ENCODE measurements at places on chromosomes 1 and 21.

DNA sequence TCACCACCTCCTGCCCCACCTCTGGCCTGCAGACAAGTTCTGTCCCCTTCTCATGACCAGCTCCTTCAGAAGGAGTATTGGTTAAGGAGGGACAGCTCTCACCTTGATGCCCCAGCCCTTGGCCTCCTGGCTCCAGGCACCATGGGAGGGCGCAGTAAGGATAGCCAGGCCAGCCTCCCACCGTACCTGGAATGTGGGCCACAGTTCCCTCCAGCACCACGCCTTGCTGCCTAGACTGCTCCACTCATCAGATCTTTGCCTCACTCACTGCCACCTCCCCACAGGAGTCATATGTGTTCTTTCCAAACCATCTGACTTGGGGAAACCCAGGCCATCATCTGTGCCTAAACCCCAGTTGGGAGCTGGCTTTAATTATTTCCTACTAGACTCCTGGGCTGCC lies 97.0 kb downstream of the CCDC185 start:
- DNase-seq = no peak

GRCh38 chr1:1941868-1942752 lies 23.0 kb upstream of the TMEM52 start:
- DNase-seq = no peak

- DNase-seq = no peak
Measured at GRCh38 chr1:102050556-102050955, 53.8 kb upstream of the OLFM3 start.

DNA sequence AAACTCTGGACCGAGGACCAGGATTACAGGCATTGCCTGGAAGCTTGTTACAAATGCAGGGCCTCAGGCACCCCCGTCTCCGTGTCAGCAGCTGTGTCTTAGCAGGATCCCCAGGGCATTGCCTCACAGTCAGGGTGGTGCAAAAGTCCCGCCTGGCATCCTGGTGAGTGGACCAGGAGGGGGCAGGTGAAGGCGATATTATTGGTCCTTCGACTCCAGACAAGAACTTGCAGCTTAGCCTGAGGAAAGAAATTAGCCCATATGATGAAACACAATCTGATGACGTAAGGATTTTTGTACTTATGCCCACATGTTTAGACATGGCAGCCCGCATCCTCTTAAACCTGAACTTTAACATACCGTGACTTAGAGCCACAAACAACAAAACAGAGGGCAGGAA lies 40.8 kb downstream of the RSPH1 start:
- DNase-seq = no peak

GRCh38 chr1:112925015-112925414 lies 31.0 kb downstream of the SLC16A1 start:
- DNase-seq = no peak

DNA sequence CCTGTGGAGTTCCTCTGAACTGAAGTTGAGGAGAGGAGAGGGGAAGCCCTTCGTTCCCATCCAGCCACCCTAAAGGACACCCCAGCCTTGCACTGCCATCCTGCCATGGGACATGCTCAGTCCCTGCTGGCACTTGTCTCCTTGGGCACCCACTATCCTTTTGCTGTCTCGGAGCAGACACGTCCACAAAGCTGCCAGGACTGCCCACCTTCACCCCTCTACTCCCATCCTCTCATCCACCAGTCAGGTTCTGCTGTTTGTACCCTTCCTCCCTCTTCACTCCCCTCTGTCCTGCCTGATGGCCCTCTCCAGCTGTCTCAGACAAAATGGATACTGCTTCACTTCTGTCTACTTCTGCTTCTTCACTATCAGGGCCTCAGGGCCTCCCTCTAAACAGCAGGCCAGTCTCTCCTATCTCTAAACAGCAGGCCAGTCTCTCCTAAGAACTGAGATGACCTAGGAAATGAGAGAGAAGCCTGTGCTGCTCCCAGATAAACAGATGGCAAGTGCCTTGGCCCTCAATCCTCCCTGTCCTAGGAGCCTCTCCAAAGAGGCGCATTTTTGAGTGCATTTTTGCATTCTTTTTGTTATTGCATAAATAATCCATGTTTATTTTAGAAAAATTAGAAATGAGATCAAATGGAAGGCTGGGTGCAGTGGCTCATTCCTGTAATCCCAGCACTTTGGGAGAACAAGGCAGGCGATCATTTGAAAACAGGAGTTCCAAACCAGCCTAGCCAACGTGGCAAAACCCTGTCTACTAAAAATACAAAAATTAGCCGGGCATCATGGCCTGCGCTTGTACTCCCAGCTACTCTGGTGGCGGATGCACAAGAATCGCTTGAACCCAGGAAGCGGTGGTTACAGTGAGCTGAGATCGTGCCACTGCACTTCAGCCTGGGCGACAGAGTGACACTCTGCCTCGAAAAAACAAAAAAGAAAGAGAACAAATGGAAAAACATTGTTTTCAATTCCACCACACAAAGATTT lies 4.4 kb upstream of the PYCR2 start:
- peak; percentile 20 for DNase-seq

DNA sequence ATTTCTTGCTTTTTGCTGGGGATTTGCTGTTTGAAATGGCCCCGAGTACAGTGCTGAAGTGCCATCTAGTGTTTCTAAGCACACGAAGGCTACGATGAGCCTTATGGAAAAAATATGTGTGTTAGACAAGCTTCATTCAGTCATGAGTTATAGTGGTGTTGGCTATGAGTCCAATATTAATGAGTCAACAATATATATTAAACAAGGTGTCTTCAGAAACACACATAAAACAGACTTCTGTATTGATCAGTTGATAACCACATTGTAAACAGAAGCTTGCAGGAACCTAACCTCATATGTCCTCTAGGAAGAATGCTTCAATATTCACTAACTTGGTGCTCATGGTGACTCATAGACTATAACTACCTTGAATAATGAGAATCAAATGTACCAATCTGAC lies 1.7 kb upstream of the GJB5 start:
- no peak for DNase-seq

GRCh38 chr1:32216566-32216965 lies 5.6 kb downstream of the TMEM234 start:
- no peak for DNase-seq

DNA sequence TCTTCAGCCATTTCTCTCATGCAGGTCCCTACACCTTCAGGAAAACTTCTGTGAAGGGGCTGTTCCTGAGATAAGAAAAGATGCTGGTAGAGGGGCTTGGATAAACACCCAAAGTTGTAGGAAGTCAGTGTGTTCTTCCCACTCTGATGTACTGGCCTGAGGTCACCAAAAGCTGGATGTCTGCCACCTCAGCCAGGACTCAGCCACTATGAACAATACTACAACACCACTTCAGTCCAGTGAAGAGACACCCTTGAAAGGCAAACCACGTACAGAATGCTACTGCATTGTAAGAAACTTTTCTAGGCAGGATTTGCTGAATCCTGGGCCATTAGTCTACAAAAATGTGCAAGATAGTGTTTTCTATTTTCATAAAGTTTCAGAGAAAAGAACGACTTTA lies 2.4 kb downstream of the PTPN14 start:
- no peak for DNase-seq

- DNase-seq = no peak
Measured at GRCh38 chr1:7747605-7748004, 23.5 kb upstream of the VAMP3 start.

DNA sequence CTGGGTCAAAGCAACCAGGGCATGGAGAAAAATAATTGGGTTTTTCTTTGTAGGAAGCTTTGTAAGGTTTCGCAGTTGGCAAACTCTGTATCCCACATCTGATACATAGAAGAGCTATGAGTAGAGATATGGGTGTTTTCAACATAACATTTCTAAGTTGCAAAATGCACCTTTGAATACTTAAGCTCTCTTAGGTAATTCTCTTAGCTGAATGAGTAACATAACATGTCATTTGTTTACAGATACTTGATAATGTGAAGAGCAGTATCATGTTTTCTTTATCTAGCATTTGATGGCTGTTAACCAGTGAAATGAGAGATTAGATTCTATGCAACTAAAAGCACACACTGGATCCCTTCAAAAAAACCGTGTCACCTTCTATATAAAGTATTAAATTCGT lies 21.6 kb downstream of the RAVER2 start:
- no peak for DNase-seq

GRCh38 chr1:87524021-87524754 lies 195.5 kb downstream of the LMO4 start:
- no peak for DNase-seq

DNA sequence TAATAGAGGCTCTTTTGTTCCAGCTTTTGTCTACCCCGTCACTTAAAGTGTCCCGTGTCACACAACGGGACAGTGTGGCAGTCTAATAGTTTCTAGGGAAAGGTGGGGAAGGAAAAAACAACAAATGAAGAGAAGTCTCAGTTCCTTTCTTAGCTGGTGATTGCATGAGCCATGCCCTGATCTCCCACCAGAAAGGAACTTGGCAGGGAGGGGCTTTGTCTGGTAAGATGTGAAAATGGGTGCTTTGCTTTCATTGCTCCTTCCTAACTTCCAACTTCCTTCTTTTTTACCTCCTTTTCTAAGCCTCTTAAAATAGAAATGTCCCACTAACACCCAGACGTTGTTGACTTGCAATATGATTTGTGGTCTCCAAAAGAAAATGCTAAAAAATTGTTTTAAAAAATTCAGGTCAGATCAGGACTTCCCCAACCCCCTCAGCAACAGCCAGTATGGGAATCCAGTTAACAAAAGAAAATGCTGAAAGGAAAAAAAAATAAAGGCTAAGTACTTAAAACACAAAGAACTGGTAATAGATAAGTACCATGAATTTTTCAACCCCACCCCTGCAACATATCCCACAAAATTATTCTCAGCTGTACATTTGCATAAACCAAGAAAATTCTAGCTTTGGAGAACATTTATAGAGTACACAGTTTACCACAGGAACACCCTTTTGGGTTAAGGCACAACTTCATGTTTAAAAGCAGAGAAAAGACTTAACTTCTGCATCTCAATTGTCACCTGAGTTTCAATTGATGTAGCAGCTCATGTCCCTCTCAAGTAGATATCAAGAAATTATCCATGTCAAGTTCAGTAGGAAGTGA lies 106.2 kb downstream of the NIBAN1 start:
- no peak for DNase-seq

DNA sequence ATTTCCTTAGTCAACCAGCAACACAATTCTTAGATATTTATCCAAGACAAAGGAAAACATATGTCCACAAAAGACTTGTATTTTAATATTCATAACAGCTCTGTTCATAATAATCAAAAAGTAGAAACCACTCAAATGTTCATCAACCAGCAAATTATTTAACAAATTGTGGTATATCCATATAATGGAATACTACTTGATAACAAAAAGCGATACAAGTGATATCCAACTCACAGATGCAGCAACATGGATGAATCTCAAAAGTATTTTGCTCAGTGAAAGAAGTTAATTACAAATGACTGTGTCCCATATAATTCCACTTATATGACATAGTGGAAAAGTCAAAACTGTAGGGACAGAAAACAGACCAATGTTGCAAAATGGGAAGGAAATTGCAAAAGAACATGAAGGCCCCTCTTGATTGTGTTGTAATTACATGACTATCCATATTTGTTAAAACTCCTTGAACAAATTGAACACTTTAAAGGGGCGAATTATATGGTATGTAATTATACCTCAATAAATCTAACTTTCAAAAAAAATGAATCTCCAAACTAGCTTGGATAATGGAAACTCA lies 116.9 kb downstream of the EDEM3 start:
- DNase-seq = no peak

DNA sequence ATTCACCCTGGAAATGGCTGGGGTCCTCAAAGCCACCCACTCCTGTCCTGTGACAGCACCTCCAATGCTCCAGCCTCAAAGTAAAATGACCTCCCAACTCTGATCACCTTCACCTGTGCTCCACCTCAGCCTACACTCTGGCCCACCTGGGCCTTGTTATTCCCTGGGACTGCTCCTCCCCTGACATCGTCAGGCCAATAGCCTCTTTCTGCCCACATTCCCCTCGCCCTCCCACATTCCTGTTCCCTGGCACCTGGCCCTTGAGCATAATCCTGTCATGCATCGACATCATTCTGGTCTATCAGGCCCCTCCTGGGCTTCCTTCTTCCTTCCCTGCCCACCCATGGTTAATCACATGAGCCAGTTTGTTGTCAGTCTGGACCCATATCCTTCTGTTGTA lies 13.2 kb upstream of the BCAR3 start:
- no peak for DNase-seq
